ENCODE measurements at places on chromosomes 13 and 19.

- no peak for DNase-seq
Observed at GRCh38 chr19:33948651-33949335, 152.1 kb downstream of the KCTD15 start.

DNA sequence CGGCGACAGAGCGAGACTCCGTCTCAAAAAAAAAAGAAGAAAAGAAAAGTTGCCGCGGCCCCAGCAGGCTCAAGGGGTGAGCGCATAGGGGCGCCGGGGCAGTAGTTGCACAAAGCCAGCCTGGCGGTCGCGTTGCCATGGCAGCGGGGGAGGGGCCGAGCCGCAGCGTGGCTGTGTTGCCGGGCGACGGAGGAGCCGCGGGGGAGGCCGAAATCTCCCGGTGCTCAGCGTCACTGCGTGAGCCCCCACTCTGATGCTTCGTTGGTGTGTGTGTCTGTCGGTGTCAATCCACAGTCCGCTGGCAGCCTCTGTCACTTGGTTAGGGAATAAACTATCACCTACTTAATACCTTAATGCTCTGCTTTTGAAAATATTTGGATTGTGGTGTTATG lies 82.9 kb upstream of the C1QTNF9B start:
- DNase-seq = peak; percentile 58

GRCh38 chr13:51475727-51476501 lies 23.1 kb upstream of the INTS6 start:
- no peak for DNase-seq

DNA sequence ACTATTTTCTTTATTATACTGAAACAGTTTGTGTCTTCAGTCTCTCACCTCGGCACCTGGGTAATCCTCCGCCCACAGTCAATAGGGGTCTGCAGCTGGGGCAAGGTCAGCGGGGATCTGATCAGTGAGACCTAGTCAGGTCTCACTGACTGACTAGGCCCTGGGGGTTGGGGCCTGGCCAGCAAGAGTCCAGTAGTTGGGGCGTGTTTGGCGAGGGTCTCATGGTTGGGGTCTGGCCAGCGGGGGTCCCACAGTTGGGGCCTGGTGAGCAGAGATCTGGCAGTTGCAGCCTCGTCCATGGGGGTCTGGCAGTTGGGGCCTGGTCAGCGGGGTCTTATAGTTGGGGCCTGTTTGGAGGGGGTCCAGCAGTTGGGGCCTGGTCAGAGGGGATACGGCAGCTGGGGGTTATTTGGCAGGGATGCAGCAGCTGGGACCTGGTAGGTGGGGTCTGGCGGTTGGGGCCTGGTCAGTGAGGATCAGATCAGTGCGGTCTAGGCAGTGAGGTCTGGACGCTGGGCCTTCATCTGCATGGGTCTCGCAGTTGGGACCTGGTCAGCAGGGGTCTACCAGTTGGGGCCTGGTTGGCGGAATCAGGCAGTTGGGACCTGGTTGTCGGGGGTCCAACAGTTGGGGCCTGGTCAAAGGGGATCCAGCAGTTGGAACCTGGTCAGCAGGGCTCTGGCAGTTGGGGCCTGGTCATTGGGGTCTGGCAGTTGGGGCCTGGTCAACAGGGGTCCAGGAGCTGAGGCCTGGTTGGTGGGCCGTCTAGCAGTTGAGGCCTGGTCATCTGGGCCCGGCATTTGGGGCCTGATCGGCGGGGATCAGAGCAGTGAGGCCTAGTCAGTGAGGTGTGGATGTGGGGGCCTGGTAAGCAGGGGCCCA lies 61.1 kb upstream of the TPM4 start:
- no peak for DNase-seq

DNA sequence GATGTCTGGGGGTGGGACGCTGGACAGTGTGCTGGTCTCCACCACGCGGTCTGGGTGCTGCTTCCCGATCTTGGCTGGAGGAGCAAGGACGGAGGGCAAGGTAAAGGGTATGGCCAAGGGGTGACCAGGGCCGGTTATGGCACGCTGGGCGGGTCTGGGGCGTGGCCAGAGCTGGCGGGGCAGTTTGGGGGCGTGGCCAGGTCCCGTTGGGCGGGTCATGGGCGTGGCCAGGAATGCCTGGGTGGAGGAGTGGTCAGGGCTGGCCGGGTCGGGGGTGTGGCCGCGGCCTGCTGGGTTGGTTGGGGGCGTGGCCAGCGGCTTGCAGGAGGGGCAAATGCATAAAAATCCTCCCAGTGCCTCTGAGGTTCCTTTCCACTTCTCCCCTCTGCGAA lies 19.2 kb downstream of the GPX4 start:
- DNase-seq = no peak

DNA sequence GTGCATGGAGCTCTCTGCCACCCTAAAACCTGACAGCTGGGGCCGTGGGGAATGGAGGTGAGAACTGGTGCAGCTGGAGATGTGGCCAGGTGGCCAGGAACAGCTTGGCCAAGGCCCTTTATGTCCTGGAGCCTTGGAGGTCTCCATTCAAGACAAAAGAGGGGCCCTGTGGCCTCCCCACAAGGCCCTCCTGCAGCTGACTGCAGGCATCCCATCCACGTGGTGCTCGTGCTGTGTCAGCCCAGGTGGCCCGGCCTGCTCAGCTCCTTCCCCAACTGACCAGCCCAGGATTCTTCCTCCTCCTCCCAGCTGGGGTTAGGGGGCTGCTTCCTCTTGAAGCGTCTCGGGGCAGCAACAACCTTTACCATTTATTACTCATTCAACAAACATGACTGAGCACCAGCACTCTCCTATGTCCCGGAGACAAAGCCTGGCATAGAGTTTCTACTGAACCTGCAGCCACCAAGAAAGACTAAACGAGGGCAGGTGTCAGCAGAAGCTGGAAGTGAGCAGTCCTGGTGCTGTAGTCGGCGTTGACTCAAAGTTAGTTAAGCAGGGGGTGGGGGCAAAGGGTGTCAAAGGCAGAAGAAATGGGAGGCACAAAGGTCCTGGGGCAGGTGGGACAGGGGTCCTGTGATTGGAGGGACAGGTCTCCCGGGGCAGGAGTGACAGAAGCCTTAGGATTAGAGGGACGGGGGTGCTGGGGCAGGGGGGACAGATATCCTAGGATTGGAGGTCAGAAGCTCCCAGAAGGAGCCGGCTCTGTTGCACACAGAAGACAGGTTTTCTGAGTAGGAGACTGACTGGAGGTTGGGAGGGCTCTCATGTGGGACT lies 23.3 kb upstream of the C13orf46 start:
- DNase-seq = no peak

GRCh38 chr19:6066661-6067646 lies 43.3 kb downstream of the RFX2 start:
- DNase-seq = no peak

- DNase-seq = no peak
Observed at GRCh38 chr19:30895946-30896345, 453.3 kb downstream of the TSHZ3 start.

DNA sequence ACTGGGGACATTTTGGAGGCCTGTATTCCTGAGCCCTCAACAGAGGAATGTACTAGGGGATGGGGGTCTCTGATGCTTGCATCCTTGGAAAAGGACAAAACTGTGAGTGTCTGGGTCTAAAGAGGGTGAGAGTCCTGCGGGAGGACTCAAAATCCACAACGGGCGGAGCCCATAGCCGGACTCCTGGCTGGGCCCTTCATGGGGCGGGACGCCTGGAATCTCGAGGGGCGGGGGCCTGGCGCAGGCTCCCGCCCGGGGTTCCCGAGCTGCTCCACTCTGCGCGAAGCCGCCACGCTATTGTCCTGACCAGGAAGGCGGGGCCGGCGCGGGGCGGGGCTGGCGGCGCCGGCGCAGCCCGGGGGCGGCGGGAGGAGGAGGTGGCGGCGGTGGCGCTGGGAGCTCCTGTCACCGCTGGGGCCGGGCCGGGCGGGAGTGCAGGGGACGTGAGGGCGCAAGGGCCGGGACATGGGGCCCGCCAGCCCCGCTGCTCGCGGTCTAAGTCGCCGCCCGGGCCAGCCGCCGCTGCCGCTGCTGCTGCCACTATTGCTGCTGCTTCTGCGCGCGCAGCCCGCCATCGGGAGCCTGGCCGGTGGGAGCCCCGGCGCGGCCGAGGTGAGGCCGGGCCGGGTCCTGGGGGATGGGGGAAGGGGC lies at the start of gene APLP1:
APLP1 (plus strand) TSS at position 403 of the 651 bp plus-strand sequence; CDS start at position 466, 63 bp downstream.
- DNase-seq = no peak

GRCh38 chr19:38561658-38562057 lies 56.1 kb downstream of the MAP4K1 start:
- DNase-seq = no peak

GRCh38 chr19:1523412-1524286 lies at the start of gene PLK5:
TSS of gene PLK5 (plus strand) at chr19:1524077. CDS start at chr19:1526997, 2,920 bp downstream.
- no peak for DNase-seq

- DNase-seq = no peak
Observed at GRCh38 chr13:43085545-43085944, 62.2 kb downstream of the DNAJC15 start.

GRCh38 chr13:36069881-36070366 lies 61.3 kb downstream of the DCLK1 start:
- no peak for DNase-seq

DNA sequence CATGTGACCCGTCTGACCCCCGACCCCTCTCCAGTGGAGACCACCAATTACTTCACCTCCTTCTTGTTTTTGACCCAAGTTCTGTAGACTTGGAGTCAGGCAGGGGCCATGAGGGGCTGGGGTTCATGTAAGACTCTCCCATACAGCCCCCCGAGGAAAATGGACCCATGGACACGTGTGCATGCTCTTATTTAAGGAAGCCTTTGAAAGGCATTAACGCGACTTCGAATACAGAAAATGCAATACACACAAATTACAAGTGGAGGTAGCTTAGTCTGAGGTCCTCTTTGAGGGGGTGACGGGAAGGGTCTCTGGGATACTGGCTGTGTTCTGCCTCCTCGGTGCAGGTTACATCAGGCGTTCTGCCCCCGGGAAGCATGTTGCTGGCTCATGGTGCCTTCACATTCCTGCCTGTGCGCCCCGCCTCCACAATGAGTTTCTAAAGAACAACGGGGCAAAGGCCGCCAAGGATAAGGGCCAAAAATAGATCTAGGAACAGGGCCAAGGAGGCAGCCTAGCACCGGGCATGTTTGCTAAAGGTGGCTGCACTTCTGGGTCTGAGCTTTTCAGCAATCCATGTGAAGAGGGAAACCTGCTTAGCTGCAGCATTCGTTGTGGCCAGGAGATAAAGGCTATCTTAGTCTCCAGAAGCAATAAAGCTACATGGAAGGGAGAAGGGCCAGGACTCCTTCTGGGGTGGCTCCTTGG lies 54.5 kb downstream of the RAB20 start:
- no peak for DNase-seq

GRCh38 chr13:48901781-48902180 lies 73.9 kb upstream of the FNDC3A start:
- DNase-seq = no peak

GRCh38 chr13:32503727-32504126 lies 34.9 kb downstream of the N4BP2L2 start:
- no peak for DNase-seq

- no peak for DNase-seq
Observed at GRCh38 chr13:101473458-101473857, 21.0 kb downstream of the ITGBL1 start.

DNA sequence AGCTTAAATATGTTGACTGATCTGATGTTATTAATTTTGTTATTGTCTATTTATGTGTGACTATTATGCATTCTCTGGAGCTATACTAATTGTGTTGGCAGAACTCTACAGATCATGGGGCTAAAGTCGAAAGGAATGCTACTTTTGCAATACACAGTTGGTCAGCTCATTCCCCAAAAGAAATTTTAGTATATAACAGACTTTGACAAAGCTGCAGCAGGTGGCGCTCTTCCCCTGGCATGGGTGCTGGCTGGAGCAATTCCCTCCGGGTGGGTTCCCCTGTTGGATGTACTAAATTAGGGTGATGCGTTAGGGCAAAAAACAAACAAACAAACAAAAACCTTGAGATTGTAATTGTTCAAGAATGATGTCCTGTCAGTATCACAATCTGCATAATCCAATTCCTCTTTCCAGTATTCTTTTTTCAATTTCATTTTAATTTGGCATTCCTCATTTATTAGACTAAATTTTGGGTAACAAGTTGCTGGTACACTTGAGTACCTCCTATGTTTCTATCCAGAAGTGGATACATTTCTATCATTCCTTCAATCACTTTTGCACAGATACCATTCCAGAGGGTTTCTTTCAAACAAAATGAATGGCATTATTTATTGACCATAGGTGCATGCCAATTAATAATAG lies 322.8 kb upstream of the EDNRB start:
- DNase-seq = no peak

DNA sequence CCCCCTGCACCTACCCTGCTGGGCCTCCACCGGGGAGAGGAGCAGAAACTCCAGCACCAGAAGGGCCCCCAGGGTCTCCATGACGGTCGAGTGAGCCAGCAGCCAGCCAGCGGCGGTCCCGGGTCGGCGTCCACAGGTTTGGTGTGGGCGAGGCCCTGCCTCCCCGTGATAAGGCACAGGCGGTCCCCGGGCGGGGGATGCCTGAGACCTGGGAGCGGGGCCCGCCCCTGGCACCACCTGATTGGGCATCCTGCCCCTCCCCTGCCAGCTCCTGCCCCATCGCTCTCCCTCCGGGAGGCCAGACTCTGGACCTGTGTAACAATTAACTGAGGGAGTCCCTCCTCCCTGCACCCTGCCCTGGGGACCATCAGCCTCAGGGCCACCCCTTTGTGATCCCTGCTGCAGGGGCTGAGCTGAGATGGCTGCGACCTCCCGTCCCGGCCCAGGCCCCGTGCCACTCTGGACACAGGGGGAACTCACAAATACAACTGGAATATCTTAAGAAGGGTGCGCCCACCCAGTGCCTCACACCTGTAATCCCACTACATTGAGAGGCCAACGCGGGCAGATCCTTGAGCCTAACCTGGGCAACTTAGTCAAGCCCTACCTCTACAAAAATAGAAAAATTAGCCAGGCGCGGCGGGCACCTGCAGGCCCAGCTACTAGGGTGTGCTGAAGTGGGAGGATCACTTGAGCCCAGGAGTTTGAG lies at the start of gene SMIM24:
SMIM24 (minus strand) TSS at position 143 of the 709 bp plus-strand sequence; CDS start at position 81, 62 bp downstream.
- no peak for DNase-seq

DNA sequence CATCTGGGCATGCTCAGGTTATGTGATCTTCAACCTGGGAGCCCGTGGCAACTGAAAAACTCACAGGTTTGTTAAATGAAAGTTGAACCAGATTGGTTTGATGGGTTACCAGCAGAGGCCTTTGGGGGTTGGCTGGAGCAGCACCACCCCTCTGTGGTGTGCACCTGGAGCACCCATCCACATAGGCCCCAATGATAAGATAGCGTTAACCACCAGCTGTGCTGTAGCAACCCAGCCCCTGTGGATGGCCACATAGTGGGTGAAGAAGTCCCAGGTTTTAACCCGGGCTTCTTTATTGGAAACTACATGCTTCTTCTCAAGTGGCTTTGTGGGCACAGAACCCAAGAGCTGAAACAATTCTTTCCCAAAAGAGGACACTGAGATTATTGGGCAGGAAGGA lies 22.6 kb upstream of the MTIF3 start:
- no peak for DNase-seq

DNA sequence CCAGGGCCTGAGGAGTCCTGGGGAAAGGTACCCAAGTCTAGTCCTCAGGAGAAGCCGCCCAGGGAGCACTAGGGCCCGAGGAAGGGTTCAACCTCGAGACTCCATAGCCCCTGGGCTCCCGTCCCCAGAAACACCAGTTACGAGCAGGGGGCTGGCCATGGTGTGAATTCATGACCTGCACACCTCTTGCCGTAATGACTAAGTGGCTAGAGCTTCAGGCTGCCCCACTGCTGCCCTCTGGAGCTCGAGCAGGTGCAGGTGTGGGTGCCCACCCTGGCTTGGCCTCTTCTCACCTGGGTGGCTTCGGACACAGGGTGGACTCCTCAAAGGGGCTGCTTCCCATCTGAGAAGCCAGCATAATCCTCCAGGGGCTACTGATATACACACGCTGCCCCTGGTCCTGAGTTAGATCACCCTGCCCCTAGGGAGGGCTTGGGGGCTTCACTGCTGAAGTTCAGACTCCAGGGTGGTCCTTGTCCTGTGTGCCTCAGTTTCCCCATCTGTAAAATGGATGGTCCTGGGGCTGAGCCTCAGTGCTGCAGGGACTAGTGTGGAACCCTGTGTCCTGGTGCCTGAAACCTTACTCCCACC lies 13.6 kb downstream of the SPC24 start:
- DNase-seq = no peak
